ENCODE measurements at places on chromosomes 1 and 21.

- DNase-seq = no peak
- H3K36me3 ChIP-seq = no peaks in the 10 kb centered on the region
- H3K4me3 ChIP-seq = no peak overlapping the region
- H3K27me3 ChIP-seq = peaks cover 10% of the 10 kb centered on the region
- H3K27ac ChIP-seq = no peak overlapping the region
Measured at GRCh38 chr1:197306381-197307062, 38.5 kb downstream of the CRB1 start.

GRCh38 chr1:161803181-161803580 lies 37.1 kb downstream of the ATF6 start:
- H3K4me3 ChIP-seq = peak overlapping the region; percentile 43
- DNase-seq = no peak
- no peaks in the 10 kb centered on the region for H3K27me3 ChIP-seq
- peaks cover 6% of the 10 kb centered on the region for H3K36me3 ChIP-seq
- peak overlapping the region; percentile 9 for H3K27ac ChIP-seq
- H3K4me1 ChIP-seq = peaks cover 16% of the 10 kb centered on the region

GRCh38 chr1:75132812-75133619 lies 1.2 kb upstream of the LHX8 start:
- H3K4me1 ChIP-seq = peaks cover 3% of the 10 kb centered on the region
- DNase-seq = no peak
- no peak overlapping the region for H3K4me3 ChIP-seq
- peaks cover 80% of the 10 kb centered on the region for H3K27me3 ChIP-seq
- no peaks in the 10 kb centered on the region for H3K36me3 ChIP-seq
- no peak overlapping the region for H3K27ac ChIP-seq

DNA sequence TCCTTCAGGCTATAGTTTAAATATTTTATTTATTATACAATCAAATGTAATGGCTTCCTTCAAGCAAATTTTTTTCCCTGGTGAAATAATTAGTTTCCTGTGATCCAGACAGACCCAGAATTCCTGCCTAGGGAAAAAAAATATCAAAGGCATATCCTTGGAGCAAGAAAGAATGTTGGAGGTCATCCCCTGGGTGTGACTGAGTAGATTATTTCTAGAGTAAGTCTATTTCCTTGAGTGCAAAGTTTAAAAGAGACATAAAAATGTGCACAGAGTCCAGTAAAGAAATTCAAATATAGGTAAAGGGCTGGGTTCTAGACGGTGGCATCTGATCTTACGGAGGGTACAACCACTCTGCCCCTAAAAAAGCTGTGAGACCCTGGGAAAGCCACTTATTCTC lies 32.2 kb upstream of the SAMD13 start:
- no peak overlapping the region for H3K27ac ChIP-seq
- H3K27me3 ChIP-seq = no peaks in the 10 kb centered on the region
- DNase-seq = no peak
- no peak overlapping the region for H3K4me3 ChIP-seq
- peaks cover 12% of the 10 kb centered on the region for H3K4me1 ChIP-seq
- peaks cover 4% of the 10 kb centered on the region for H3K36me3 ChIP-seq

GRCh38 chr1:9121496-9122409 lies 7.1 kb downstream of the GPR157 start:
- H3K36me3 ChIP-seq = no peaks in the 10 kb centered on the region
- H3K27ac ChIP-seq = peak overlapping the region; percentile 67
- DNase-seq = peak; percentile 25

DNA sequence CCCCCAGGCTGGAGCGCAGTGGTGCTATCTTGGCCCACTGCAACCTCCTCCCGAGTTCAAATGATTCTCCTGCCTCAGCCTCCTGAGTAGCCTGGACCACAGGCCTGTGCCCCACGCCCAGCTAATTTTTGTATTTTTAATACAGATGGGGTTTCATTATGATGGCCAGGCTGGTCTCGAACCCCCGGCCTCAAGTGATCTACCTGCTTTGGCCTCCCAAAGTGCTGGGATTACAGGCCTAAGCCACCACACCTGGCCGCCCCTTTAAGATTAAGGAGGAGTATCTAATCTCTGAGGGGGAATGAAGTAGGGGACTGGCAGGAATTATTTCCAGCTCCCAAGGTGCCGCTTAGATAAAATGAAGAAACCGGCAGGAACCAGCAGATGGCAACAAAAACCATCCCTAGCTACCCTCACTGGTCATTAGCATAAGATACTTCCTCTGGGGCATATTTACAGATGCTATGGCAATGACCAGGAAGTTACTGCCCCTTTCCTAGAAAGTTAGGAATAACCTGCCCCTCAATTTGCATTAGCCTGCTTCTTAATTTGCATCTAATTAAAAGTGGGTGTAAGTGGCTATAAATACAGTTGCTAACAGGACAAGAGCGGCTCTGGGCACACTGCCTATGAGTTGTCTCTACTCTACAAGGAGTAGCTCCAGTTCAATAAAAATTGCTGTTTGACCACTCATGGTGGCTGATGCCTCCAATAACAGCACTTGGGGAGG lies 7.1 kb upstream of the NSUN4 start:
- DNase-seq = no peak
- H3K36me3 ChIP-seq = no peaks in the 10 kb centered on the region
- no peak overlapping the region for H3K4me3 ChIP-seq
- H3K27me3 ChIP-seq = no peaks in the 10 kb centered on the region
- no peak overlapping the region for H3K27ac ChIP-seq

- DNase-seq = no peak
- no peaks in the 10 kb centered on the region for H3K36me3 ChIP-seq
- peaks cover under 1% of the 10 kb centered on the region for H3K27me3 ChIP-seq
- peaks cover 1% of the 10 kb centered on the region for H3K4me1 ChIP-seq
- no peak overlapping the region for H3K4me3 ChIP-seq
Measured at GRCh38 chr21:34228792-34229191, 135.0 kb upstream of the KCNE2 start.

- H3K4me1 ChIP-seq = no peaks in the 10 kb centered on the region
- H3K27me3 ChIP-seq = no peaks in the 10 kb centered on the region
- no peak overlapping the region for H3K27ac ChIP-seq
- H3K36me3 ChIP-seq = no peaks in the 10 kb centered on the region
- no peak overlapping the region for H3K4me3 ChIP-seq
- DNase-seq = no peak
Measured at GRCh38 chr21:26790296-26790695, 54.9 kb downstream of the ADAMTS1 start.

- no peak overlapping the region for H3K4me3 ChIP-seq
- no peak overlapping the region for H3K27ac ChIP-seq
- H3K36me3 ChIP-seq = peaks cover 6% of the 10 kb centered on the region
- peaks cover 15% of the 10 kb centered on the region for H3K4me1 ChIP-seq
Measured at GRCh38 chr1:112697781-112698201, 9.1 kb downstream of the RHOC start.

- H3K4me1 ChIP-seq = peaks cover 51% of the 10 kb centered on the region
- H3K27me3 ChIP-seq = no peaks in the 10 kb centered on the region
- no peak overlapping the region for H3K27ac ChIP-seq
- no peak overlapping the region for H3K4me3 ChIP-seq
Measured at GRCh38 chr1:175207971-175208370, 15.4 kb upstream of the KIAA0040 start.

- H3K4me1 ChIP-seq = peaks cover 33% of the 10 kb centered on the region
- H3K4me3 ChIP-seq = no peak overlapping the region
- no peak overlapping the region for H3K27ac ChIP-seq
- no peak for DNase-seq
Measured at GRCh38 chr1:25737130-25737529, 62.9 kb upstream of the SELENON start.

DNA sequence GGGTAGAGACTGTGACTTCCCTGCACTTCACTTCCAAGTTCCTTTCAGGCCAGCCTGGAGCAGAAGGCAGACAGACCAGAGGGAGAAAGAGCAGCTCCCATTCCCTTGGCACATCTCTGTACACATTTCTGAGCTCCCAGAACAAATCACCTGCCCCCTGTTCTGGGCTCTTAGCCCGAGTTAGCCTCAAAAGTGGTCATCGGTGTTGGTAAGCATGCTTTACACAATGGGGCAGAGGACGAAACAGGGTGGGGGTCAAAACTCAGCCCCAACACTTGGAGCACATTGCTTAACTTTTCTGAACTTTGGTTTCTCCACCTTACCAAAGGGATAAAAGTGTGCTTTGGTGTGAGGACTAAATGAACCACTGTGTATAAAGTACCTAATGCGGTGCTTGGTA lies 98.7 kb downstream of the DAB1 start:
- H3K36me3 ChIP-seq = no peaks in the 10 kb centered on the region
- H3K4me3 ChIP-seq = no peak overlapping the region
- no peak overlapping the region for H3K27ac ChIP-seq
- H3K27me3 ChIP-seq = peaks cover 6% of the 10 kb centered on the region

DNA sequence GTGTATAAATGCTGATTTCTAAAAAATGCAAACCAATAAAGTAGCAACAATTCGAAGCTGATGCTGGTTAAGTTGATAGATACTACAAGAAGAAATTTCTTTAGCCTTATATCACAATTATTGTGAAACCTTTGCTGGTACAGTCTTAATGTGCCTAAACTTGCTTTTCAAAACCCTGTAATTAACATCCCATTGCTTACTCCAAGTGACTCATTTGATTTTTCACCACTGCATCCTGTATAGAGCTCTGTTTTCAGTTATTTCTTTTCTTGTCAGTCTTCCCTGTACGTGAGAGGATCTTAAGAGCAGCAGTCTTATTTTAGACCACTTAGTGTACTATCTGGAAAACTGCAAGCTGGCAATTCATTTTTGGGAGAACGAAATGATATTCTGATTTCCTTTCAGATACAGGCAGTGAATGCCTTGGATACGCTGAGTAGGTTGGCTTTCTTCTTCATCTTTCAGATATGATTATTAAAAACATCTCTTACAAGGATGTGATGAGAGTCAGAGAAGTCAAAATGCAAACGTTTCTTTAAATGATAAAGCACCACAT lies 210.3 kb downstream of the KCTD3 start:
- no peaks in the 10 kb centered on the region for H3K27me3 ChIP-seq
- no peak overlapping the region for H3K27ac ChIP-seq
- H3K36me3 ChIP-seq = no peaks in the 10 kb centered on the region
- no peaks in the 10 kb centered on the region for H3K4me1 ChIP-seq
- no peak overlapping the region for H3K4me3 ChIP-seq

DNA sequence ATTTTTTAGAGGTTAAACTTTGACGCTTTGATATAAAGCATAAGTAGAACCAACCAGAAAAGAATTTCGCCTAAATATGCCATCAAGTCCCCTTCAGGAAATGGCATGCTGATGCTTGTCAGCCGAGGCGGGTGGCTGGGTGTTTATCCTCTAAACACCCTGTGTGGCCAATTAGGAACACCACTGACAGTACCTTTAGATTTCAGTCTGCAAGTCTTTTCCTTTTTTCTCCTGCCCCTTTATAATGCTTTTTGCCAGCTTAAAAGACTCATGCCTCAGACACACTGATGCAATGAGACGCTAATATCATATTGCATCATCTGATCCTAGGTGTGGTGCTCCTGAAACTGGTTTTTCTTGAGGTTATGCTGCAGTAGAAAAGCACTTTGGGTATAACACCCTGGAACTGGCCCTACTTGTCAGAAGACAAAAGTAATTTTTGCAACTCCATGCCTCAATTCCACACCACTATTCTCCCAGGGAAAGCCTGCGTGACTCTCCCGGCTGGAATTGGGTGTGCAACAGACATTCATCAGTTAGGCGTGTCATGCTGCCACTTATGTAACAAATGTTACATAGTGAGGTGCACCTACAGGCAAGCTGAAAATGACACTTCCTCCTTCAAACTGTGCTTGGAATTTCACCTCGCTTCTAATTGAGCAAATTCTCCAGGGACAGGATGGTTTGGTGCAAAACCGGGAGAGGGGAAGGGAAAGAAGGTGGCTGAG lies 2.0 kb upstream of the RCC2 start:
- no peak for DNase-seq
- H3K27me3 ChIP-seq = no peaks in the 10 kb centered on the region
- H3K27ac ChIP-seq = peak overlapping the region; percentile 95

- no peak for DNase-seq
- H3K27me3 ChIP-seq = peaks cover 12% of the 10 kb centered on the region
- no peak overlapping the region for H3K4me3 ChIP-seq
- peaks cover 23% of the 10 kb centered on the region for H3K4me1 ChIP-seq
Measured at GRCh38 chr1:212635141-212635631, 26.6 kb downstream of the ATF3 start.

DNA sequence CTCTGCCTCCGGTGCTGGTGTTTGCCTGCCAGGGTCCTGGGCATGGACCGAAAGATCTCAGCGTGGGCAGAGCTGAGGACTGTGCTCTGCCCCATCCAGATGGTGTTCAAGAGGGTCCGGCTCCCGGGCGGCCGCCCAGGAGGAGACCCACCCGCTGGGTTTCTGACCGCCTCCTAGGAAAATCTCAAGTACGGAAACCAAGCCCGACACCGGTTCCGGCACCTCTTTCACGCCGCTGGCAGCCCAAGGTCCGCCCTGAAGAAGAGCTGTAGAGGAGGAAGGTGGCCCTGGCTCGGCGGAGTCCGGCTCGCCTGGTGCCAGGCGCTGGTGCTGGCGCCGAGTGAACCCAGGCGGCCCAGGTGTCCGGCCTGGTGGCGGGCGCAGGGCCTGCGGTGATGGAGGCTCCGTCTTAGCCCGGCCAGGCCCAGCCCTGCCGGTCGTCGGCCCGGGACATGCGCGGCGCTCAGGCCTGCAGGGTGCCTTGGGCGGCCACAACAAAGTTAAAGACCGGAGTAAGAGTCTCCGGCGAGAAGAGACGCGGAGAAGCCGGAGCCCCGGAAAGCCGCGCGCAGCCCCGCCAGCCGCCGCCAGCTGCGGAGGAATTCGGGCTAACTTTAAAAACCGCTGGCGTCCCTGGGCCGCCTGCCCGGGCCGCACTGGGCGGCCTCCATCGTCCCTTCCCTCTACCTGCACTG lies 1.5 kb downstream of the GRIK3 start:
- no peak overlapping the region for H3K27ac ChIP-seq
- H3K4me1 ChIP-seq = peaks cover 3% of the 10 kb centered on the region
- H3K36me3 ChIP-seq = peaks cover 6% of the 10 kb centered on the region
- H3K4me3 ChIP-seq = no peak overlapping the region
- DNase-seq = no peak

- H3K4me3 ChIP-seq = no peak overlapping the region
- H3K36me3 ChIP-seq = no peaks in the 10 kb centered on the region
- no peak overlapping the region for H3K27ac ChIP-seq
- H3K27me3 ChIP-seq = no peaks in the 10 kb centered on the region
- peaks cover 4% of the 10 kb centered on the region for H3K4me1 ChIP-seq
Measured at GRCh38 chr1:24606621-24607020, 36.5 kb upstream of the SRRM1 start.

GRCh38 chr1:42282024-42282579 lies 52.9 kb downstream of the FOXJ3 start:
- no peaks in the 10 kb centered on the region for H3K27me3 ChIP-seq
- peak overlapping the region; percentile 68 for H3K27ac ChIP-seq
- no peak for DNase-seq
- H3K4me3 ChIP-seq = no peak overlapping the region
- H3K36me3 ChIP-seq = peaks cover 2% of the 10 kb centered on the region

DNA sequence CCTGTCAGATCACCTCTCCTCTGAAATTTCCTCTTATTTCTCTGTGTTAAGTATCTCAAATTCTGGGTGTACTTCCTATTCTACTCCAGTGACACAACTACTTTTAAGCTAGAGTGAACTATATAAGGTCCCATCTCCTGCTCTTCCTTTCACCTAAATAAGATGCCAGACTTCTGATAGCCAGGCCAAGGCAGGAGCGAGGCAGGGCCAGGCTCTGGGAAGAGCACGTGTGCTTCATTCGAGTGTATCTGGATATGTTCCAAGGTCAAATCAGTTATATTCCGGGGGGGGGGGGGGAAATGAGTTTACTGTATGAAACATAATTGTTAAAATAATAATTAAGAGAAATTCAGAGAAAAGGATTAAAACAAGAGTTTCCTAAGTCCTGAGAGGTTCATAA lies 60.1 kb downstream of the LRRC71 start:
- no peak overlapping the region for H3K27ac ChIP-seq
- no peaks in the 10 kb centered on the region for H3K36me3 ChIP-seq
- DNase-seq = no peak
- H3K4me3 ChIP-seq = no peak overlapping the region
- peaks cover 5% of the 10 kb centered on the region for H3K4me1 ChIP-seq
- H3K27me3 ChIP-seq = peaks cover 71% of the 10 kb centered on the region
